ENCODE measurements at places on chromosomes 16 and 17.

DNA sequence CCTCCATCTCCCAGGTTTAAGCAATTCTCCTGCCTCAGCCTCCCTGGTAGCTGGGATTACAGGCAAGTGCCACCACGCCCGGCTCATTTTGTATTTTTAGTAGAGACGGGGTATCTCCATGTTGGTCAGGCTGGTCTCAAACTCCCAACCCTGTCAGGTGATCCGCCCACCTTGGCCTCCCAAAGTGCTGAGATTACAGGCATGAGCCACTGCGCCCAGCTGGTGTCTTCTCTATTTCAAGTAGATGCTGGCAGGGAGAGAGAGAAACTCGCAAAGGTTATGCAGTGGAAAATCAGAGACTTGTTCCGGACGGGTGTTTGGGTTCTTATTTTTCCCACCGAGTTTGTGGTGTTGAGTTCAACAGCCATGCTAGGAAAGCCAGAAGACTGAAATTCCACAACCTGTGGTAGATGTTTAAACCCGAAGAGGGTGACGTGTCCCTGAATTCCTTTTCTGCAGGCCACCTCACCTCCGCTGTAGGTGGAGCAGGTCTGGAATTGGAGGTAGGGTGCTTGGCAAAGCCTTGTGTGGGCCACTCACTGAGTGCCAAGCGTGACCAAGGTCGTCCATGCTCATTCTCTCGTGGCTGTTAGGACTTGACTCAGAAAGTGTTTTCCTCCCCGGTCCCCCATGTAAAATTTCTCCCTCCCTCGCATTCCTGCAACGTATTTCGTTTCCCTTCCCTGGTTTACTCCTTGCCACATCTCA is 7.3 kb upstream of the ZDHHC7 start:
- DNase-seq, result no peak

DNA sequence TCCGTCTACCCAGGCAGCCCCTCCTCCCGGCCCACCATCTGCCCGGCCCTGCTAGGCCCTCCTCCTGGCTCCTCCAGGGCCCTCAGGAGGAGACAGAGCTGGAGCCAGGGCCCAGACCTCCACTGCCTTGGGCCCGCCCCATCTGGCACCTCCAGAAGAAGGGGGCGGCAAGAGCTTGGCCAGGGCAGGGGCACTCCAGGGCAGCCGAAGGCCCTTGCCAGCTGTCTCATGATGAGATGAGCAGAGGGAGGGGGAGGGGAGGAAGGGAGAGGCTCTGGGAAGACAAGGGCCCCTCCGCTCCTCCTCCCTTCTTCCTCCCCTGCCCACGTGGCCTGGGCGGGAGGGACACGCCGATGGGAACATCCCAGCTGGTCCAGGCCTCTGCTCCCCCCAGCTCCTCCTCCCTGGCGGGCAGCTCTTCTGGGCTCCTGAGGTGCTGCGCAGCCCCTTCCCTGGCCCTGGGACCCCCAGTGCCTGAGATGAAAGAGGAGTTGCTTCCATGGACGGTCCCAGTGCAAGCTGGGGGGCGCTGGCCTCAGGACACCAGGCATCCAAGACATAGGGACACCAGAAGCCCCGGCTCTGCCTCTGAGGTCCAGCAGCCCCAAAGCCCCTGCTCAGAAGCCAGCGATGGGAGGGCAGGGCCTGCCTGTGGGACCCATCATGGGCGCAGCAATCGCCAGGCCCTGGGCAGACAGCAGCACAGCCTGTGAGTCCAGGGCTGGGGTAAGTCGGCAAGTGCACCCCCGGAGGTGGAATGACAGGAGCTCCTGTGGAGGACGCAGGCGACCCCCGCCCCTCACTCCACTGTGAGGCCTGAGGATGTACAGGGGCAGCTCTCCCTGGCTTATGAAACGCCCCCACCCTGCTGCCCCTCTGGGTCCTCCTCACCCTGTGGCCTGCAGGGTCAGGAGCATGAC is 23.6 kb upstream of the ENPP7 start:
- no peak for DNase-seq

DNA sequence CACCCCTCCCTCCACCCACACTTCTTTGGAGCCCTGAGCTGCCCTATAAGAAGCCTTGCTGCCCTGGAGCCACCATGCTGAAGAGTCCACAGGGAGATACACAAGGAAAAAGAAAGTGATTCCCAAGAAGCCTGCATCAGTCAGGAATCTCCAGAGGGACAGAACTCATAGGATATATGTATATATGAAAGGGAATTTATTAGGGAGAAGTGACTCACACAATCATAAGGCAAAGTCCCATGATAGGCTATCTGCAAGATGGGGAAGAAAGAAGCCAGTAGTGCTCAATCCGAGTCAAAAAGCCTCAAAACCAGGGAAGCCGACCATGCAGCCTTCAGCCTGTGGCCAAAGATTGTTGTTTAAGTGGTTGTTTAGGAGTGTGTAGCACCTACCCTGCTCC is 87.9 kb downstream of the TMEM114 start:
- no peak for DNase-seq

GRCh38 chr16:1469693-1470201 is 5.1 kb downstream of the CLCN7 start:
- no peak for DNase-seq

- DNase-seq, result no peak
Measured at GRCh38 chr16:3015865-3016521, 2.0 kb downstream of the CLDN6 start.

DNA sequence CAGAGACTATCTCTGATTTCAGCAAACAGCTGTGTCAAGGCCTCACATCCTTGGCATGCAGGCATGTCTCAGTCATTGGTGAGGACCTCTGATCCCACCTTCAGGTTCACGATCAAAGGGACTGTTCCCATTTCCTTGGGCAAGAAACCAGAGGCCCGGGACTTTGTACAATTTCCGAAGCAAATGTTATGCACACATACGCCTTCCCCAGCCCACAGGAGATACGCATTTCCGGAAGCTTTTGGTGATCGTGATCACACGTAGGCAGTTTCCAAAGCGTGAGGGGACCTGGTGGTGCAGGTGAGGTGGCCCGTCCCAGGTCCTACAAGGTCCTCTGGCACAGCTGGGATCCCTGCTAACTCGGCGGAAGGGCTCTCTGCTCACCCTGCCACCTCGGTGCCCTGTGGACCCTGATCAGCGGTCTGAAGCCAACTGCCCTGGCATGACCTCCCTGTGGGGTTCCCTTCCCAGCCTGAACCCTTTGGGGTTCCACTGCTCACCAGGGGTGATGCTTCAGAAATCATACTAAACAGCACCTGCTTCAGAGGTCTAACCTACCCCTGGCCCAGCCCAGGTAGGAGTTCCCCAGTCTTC is 28.8 kb upstream of the KLHDC4 start:
- DNase-seq, result no peak

DNA sequence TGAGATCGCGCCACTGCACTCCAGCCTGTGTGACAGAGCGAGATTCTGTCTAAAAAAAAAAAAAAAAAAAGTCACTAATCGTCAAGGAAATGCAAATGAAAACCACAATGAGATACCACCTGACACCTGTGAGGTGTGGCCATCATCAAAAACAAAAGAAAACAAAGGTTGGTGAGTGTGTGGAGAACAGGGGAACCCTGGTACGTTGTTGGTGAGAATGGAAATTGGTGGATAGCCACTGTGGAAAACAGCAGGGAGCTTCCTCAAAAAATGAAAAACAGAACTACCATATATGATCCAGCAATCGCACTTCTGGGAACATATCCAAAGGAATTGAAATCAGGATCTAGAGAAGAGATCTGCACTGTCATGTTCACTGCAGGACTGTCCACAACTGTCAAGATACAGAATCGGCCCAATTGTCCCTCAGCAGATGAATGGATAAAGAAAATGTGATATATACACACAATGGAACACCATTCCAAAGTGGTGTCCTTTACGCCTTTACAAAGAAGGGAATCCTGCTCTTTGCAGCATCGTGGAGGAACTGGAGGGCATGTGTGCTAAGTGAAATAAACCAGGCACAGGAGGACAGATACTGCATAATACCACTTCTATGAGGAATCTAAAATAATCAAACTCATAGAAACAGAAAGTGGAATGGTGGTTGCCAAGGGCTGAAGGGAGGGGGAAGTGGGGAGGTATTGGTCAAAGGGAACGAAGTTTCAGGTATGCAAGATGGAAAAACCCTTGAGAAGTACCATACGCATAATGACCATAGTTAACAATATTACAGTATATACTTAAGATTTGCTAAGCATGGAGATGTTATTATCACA is 63.5 kb upstream of the PLCG2 start:
- peak; percentile 54 for DNase-seq

GRCh38 chr16:52545898-52546266 is 1.1 kb downstream of the TOX3 start:
- DNase-seq, result no peak

DNA sequence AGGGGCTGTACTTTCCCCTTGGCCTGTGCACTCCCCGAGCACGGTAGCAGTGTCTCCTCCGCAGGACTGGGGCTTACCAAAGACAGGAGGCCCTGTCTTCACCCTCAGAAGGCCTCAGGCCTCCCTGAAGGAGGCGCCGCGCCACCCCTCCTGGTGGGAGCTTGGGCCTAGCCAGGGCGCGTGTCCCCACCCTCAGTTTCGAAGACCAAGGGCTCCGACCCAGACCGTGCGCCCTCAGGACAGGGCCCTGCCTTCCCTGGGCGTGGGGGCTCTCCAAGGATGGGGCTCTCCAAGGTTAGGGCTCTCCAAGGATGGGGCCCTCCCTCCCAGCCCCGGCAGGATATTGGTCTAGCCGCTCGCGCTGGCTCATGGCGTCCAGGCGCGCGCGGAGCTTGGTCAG is 11.8 kb downstream of the PLCD3 start:
- no peak for DNase-seq
